Stimulated activated CD8-positive, alpha-beta memory T cell treated with anti-CD3 and anti-CD28 coated beads, Interleukin-15, amount 100 ng/mL, for 4 hours (primary cell): ENCODE measurements at places on chromosomes 7 and 10.

GRCh38 chr10:78222096-78222790, 188.6 kb downstream of the RPS24 start:
- no peak for DNase-seq

GRCh38 chr10:77636282-77636966, 1.2 kb downstream of the KCNMA1 start:
- no peak for DNase-seq

GRCh38 chr7:104153287-104153686, 54.5 kb downstream of the ORC5 start:
- DNase-seq = no peak

DNA sequence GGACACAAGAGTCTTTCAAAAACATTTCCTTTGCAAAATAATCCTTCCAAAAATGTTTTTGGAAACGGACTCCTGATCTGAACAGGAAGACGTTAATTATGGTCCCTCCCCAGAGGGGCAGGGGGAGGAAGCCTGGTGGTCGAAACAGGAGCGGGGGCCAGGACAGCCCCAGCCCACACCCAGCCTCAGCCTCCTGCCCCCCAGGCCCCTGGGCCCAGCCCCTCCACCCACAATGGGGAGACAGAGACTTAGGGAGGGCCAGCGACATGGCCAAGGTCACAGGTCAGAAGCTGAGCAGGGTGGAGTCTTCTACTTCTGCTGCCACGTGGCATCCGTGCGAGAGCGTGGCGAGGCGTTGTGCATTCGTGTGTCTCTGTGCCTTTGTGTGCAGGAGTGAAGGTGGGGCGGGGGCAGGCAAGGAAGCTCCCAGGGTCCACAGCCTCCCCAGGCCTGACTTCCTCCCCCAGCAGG, 14.0 kb upstream of the GRIFIN start:
- no peak for DNase-seq

GRCh38 chr7:38222481-38223096, 44.5 kb downstream of the STARD3NL start:
- no peak for DNase-seq

- no peak for DNase-seq
These were observed 256.6 kb downstream of the SORCS3 start for GRCh38 chr10:104897696-104898095.

- no peak for DNase-seq
These were observed 267.9 kb downstream of the SUGCT start for GRCh38 chr7:40402661-40403060.

GRCh38 chr10:129896860-129897200, 67.2 kb downstream of the EBF3 start:
- DNase-seq = no peak
